ENCODE measurements at places on chromosomes 2 and 18. TPM values are rescaled to one million over a fixed set of nuclear protein-coding genes. Genes with fewer than 3 reads are reported as not detected.

Gene DSG2
- 1.6 TPM for total RNA-seq

Gene C2orf78
- total RNA-seq, result not detected

Gene STON1
- total RNA-seq, result 1.9 TPM

Gene SPHKAP
- total RNA-seq, result not detected

Gene TYMS
- total RNA-seq, result 478 TPM

Gene NTSR2
- total RNA-seq, result not detected

Gene SPATA3
- total RNA-seq, result 0.71 TPM

Gene COL3A1
- total RNA-seq, result not detected

Gene TUBA3D
- total RNA-seq, result not detected

Gene SLC8A1
- 0.56 TPM for total RNA-seq

Gene TRIM43
- total RNA-seq, result not detected

Gene LRRC30
- total RNA-seq, result not detected

Gene IL1F10
- not detected for total RNA-seq

Gene ITGB6
- total RNA-seq, result not detected

Gene ZAP70
- total RNA-seq, result 302 TPM

Gene RAB6D
- total RNA-seq, result not detected

Gene MREG
- 9.6 TPM for total RNA-seq

Gene SERPINB13
- total RNA-seq, result not detected

Gene CSRNP3
- not detected for total RNA-seq

Gene FBLN7
- total RNA-seq, result 8.3 TPM

Gene PJVK
- total RNA-seq, result 2.2 TPM

Gene CYRIA
- total RNA-seq, result 0.31 TPM

Gene GAREM1
- not detected for total RNA-seq

Gene SLC11A1
- 0.17 TPM for total RNA-seq

Gene ANKRD62
- total RNA-seq, result not detected

Gene UGT1A4
- not detected for total RNA-seq

Gene ING5
- total RNA-seq, result 45.4 TPM

Gene SLC23A3
- 2.3 TPM for total RNA-seq

Gene QPCT
- not detected for total RNA-seq

Gene CHRNG
- total RNA-seq, result not detected

Gene CBLN2
- total RNA-seq, result not detected

Gene SERPINB11
- total RNA-seq, result not detected

Gene ZC3H8
- total RNA-seq, result 19.3 TPM

Gene LGALSL
- 1.2 TPM for total RNA-seq

Measured in activated CD4-positive, alpha-beta T cell treated with anti-CD3 and anti-CD28 coated beads, Interleukin-2, amount 10 ng/mL, durations not matched to agents 7 days and 5 days (primary cell).